ENCODE measurements at places on chromosomes 1 and 21. TPM values are rescaled to one million over a fixed set of nuclear protein-coding genes. Genes with fewer than 3 reads are reported as not detected.

Gene TSPAN1
- 229 TPM for total RNA-seq

Gene GFI1
- total RNA-seq: 6.5 TPM

DNA sequence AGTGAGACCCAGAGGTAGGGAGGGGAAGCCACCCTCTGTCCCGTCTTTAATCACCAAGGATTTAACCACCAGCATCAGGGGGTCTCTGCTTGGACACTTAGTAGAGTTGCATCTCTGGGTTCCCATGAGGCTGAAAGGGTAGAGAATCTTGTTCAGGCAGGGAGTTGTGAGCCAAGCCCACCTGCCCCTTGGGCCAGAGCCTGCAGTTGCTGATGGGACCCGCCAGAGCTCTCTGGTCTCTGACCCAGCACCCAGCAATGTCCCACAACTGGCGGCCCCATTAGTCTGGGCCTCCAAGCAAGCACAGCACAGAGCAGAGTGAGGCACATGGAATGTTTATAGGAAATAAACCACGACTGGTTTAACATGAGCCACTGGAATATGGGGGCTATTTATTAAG lies 166.3 kb downstream of the TRIM33 start:
- DNase-seq: no peak

GRCh38 chr1:238606896-238607295 lies 716.2 kb upstream of the ZP4 start:
- no peak for DNase-seq

DNA sequence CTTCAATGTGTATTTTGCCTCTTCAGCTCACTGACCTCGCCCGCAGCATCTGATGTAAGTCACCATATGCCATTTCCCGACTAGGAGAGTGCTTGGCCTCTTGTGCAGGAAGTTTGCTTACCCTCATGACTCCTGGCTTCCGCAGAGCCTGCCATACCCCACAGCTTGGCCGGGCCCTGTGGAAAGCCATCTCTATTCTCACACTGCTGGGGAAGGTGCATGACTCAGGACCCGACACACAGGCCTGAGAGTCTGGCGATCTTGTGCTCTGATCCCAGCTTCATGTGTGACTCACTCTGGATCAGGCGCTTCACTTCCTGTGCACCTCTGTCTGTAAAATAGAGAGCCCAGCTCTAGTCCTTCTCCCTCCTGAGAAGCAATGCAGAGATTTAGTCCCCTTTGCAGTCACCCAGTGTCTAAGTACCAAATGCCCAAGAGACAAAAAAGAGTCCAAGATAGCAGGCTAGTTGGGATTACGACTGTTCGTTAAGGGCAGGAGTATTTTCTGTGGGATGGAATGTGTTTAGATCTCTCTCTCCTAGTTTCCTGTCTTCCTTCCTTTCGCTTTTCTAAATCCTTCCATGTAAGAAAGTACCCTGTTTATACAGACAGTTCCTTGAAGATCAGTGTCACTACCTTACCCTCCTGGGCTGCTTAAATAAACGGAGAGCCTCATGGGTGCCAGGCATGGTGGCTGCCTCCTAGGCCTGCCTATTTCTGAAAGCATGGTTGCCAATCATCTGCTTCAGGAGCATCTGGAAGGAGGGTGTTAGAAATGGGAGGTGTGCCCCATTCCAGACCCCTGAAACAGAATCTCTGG lies 62.8 kb upstream of the KIF26B start:
- no peak for DNase-seq

DNA sequence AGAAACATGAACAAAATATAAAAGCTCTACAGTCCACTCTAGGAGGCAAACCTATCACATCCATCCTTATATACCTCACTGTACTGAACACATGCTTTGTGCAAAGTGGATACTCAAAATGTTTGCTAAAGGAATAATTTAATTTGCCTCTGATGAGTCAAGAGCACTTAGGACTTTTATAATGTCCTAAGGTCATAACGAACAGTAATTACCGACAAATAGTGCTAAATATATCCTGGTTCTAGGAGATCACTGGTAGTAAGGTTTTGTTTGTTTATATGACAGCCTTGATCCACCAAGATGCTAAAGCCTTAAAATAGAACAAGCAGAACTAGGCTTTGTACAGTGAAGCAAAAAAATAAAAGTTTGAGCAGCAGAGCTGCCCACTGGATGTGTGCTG lies 70.6 kb downstream of the GADD45A start:
- no peak for DNase-seq

GRCh38 chr1:245264226-245264625 lies 109.4 kb downstream of the KIF26B start:
- no peak for DNase-seq

- DNase-seq: no peak
These were observed 32.7 kb upstream of the CRB1 start for GRCh38 chr1:197235355-197235754.

DNA sequence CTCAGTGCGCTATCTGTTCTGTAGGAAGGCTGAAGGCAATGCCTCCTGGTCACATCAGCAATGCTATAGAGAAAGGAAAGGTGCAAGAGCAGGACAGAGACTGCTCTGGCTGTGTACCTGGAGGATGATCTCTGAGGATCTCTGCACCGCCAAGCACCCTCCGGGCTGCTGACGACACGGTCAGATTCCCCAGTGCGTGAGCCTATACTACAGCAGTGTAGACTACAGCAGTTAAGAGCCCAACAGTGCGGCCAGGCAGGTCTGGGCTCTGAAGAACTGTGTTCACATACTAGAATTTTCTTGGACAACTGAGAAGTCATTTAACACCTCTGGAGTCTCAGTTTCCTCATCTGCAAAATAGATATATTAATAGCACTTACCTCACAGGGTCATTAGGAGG lies 39.9 kb downstream of the ITPKB start:
- no peak for DNase-seq
